Fibroblast of lung (primary cell): ENCODE measurements at places on chromosomes 1 and 21.

DNA sequence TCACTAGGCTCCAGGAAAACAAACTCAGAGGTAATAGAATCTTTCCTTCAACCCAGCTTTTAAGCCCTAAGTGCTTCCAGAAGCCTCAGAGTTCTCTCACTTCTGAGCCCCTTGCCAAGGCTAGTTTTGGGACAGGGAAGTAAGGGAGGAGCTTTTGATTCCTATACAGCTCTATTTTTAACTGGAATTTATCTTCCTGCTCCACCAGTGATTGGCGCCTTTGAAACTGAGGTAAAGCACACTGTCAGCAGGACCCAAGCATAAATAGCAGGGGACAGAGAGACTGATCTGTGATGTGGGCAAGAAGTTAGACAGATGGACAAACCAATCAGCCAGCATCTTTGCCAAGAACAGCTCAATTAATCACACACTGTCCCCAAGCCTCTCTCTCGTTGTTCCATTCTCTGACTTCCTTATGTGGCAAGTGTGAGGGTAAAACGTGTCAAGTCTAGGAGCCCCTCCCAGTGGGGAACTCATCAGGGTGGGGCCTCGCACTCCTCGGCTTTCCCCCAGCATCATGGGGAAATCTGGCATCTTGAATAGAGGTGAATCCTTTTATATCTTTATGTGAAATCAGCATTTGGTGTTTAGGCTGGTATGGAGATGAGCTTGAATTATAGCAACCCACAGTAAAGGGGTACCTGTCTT lies 40.2 kb upstream of the MPZL1 start:
- no peak for DNase-seq

DNA sequence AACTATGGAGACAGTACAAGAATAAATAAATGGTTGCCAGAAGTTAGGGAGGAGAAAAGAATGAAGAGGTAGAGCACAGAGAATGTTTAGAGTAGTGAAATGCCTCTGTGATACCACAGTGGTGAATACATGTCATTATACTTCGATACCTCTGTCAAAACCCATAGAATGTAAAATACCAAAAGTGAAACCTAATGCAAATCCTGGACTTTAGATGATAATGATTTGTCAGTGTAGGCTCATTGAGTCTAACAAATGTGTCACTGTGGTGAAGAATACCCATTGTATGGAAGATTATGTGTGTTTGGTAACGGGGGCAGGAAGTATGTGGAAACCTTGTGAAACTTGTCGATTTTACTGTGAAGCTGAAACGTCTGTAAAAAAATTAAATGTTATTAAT lies 1106.5 kb upstream of the TMPRSS15 start:
- no peak for DNase-seq

GRCh38 chr1:89754518-89754917 lies 66.3 kb upstream of the LRRC8D start:
- no peak for DNase-seq

GRCh38 chr21:42574234-42575027 lies 60.8 kb downstream of the SLC37A1 start:
- DNase-seq, result peak; percentile 13

- no peak for DNase-seq
These were observed 78.1 kb downstream of the NKAIN1 start for GRCh38 chr1:31161571-31161970.

- DNase-seq, result no peak
These were observed 31.2 kb upstream of the ZNF697 start for GRCh38 chr1:119679223-119679622.

DNA sequence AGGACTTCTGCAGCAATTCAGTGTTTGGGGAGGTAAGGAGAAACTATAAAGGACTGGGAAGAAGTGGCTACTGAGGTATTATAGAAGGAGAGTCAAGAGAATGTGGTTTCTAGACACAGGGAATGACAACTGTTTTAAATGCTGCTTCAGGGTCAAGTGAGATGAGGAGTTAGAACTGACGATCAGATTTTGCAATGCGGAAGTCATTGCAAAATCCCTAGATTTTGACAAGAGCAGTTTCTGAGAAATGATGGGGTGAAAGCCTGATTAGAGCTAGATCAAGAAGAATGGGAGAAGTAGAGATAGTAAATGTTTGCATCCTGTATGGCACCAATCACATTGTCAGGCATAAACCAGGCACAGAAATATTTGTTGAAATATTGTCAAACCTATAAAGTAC lies 4.7 kb upstream of the TSNAX start:
- DNase-seq, result peak; percentile 8

DNA sequence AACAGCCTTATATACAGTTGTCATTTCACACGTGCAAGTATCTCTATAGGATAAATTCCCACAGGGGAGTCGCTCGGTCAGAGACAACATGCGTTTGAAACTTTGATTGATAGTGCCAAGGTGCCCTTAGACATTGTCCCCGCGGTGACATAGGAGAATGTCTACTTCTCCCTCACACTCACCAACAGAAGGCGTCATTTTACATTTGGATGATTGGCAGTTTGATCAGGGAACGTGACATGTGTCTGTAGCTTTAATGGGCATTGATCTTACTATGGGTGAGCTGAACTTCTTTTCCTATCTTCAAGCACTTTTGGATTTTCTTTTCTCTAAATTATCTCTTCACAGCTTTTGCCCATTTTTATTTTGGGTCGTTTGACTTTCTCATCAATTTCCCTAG lies 42.6 kb upstream of the PAX7 start:
- DNase-seq, result no peak

DNA sequence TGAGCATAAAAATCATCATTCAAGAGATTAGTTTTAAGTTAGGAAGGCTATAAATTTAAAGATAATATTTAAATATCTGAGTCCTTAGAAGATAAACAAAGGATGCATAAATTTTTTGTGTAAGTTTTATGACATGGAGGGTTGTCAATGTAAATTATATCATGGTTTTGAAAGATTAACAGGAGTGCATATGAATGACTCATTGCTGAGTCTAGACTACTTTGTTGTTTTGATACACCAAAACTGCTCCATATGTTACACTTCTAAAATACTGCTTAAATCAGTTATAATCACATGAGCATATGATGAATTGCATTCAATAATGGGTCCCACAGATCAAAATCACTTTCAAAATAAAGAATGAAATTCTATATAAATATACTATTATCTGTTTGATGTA lies 312.5 kb downstream of the KCNT2 start:
- peak; percentile 38 for DNase-seq

DNA sequence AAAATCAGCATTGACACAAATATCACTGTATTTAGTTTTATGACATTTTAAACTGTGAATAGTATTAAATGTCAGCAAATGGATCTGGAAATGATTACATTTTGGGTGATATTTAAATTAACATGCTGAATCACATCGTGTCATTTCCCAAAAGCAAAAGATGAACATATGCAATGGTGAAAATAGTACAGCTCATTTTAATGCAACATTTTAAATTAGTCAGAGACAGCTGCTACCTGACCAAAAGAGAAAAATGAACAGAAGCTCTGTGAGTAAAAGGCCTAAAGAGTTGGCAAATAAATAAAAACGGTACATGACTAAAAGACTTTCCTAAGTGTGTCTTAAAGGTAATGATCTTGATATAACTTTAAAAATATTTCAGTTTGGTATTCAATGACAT lies 86.0 kb upstream of the GNG4 start:
- no peak for DNase-seq
